ENCODE measurements at places on chromosomes 1 and 21.

GRCh38 chr1:30232288-30232899, 491.0 kb downstream of the MATN1 start:
- no peak for DNase-seq

GRCh38 chr1:227944090-227944930, 3.4 kb downstream of the WNT9A start:
- DNase-seq: no peak

DNA sequence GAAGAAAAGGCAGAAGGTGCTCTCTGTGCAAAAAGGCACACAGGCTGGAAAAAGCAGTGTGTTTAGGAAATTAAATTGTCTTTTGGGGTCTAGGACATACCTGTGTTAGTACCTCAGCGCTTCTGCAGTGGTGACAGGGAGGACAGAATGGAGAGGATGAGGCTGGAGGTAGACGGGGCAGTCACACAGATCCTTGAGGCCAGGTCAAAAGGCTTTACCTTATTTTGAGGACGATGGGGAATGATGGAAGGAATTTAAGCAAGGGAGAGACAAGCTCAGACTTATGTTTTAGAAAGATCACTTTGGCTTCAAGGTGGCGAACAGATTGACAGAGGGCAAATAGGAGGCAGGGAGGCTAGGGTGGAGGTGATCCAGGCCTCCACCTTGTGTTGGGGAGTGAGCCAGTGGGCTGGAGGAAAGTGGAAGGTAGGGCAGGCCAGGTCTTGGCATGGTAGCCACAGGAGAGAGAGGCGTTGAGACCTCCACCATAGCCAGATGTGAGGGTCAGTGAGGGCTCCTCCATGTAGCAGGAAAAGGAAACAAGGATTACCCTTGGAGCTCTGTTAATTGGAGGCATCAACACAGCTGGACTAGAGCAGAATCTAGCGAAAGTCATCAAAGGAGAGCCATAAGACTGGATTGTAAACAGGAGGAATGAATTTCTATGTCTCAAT, 4.2 kb downstream of the CYP4B1 start:
- no peak for DNase-seq

- DNase-seq: no peak
These were observed 41.0 kb upstream of the ID3 start for GRCh38 chr1:23600283-23600682.

GRCh38 chr1:180988253-180988752, 34.4 kb downstream of the STX6 start:
- DNase-seq: no peak

- DNase-seq: no peak
These were observed 278.0 kb downstream of the HLX start for GRCh38 chr1:221157026-221157761.

DNA sequence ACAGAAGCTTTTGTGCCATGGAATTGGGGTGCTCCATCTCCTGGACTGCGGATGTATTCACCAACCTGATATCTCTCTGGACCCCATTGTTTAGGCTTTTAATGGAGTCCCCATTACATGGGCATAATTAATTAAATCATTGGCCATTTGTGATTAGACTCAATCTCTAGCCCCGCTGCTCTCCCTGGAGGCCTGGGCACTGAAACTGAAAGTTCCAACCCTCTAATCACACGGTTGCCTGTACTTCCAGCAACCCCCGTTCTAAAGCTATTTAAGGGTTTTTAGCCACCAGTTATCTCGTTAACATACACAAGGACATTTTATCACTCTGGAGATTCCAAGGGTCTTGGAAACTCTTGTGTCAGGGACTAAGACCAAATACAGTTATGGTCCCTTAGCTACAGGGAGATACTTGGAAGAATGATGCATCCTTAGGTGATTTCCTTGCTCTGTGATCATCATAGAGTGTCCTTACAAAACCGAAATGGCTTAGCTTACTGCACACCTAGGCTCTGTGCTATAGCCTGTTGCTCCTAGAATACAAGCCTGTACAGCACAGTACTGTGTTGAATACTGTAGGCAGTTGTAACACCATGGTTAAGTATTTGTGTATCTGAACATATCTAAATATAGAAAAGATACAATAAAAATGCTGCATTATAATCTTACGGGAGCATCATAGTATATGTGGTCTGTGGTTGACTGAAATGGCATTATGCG, 71.8 kb downstream of the VPS13D start:
- DNase-seq: no peak

- DNase-seq: no peak
These were observed 80.8 kb downstream of the CAMK2N1 start for GRCh38 chr1:20405051-20405754.

DNA sequence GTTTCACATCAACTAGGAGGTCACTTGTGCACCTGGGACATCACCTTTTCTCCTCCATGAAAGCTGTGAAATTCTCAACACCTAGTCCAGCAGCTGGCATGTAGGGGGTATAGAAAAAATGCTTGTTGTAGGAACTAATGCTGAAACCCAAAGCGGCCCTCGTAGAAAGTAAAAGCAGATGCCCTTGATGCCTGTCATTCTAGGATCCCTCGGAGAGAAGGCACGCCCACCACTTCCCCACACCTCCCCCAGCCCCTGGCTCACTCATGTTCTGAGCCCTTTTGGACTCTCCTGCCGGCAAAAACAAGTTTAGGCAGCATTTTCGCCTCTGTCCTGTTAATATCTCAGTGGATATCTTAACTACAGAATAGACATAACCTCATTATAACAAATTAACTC, 36.5 kb downstream of the RIPK4 start:
- no peak for DNase-seq

- no peak for DNase-seq
These were observed 7.5 kb upstream of the USH2A start for GRCh38 chr1:216430744-216431143.

DNA sequence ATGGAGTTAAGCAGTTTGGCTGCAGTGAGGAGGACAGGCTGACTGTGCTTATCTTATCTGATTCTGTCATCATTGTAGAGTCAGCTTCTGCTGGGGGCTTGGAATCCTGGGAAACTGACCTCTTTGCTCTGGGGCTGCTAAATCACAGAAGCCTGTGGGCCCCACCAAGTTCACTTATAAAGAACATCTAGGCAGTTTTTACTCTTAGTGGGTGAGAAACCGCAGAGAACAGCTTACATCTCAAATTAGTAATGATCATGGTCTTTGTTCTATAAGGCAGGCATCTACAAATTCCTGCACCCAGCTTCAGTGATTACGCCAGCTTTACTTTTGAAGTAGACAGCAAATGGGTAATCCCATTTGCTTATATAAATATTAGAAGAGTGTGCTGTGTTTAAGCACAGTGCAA, 75.7 kb downstream of the ZC3H11B start:
- peak; percentile 40 for DNase-seq

Data from brain microvascular endothelial cell (primary cell).